ENCODE measurements at places on chromosomes 5 and 9.

- DNase-seq, result peak; percentile 8
Observed at GRCh38 chr9:108078811-108079210, 589.2 kb upstream of the KLF4 start.

GRCh38 chr5:42923710-42924109 lies 112.0 kb upstream of the SELENOP start:
- no peak for DNase-seq

GRCh38 chr5:158368686-158369085 lies 509.7 kb upstream of the CLINT1 start:
- DNase-seq, result no peak

- DNase-seq, result peak; percentile 75
Observed at GRCh38 chr9:129320575-129321285, 142.7 kb upstream of the IER5L start.

GRCh38 chr5:145236983-145237382 lies 598.2 kb downstream of the PRELID2 start:
- DNase-seq, result no peak

DNA sequence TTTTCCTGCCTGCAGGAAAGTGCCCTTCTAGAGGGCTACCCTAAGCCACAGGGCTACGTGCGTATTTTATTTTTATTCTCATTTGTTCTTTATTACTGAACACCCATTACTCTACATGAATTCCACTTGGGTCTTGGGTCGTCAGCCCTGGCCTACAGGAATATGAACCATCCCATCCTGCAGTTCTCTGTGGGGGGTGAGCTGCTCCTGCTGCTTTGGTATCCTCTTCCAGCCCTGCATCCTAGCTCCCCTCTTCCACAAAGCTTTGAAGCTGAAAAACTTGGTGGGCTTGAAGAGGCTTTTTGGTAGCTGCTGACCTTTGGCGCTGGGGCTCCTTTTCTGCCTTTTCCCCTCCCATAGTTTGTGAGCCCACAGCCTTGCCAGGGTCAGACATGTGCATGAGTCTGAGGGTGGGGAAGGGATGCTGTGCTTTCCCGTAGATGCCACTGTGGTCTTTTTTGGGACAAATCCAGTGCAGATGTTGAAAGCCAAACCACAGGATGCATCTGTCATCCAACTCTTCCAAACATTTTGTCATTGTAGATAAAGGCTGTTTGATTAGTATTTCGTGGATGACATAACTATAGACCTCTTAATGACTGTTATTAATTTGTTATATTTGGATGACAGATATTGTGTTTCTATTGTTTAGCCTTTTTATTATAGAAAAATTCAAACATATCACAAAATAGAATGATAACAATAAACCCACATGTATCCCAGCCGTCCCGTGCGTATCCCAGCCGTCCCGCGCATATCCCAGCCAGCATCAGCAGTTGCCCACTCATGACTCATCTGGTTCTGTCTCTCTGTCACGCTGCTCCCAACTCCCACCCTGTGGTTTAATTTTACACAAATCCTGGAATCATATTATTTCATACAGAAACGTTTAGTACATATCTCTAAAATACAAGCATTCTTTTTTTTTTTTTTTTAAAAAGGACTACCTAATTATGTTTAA lies 43.9 kb downstream of the SLC46A2 start:
- no peak for DNase-seq
